Karpas-422 (cell line): ENCODE measurements at places on chromosomes 7 and 10.

DNA sequence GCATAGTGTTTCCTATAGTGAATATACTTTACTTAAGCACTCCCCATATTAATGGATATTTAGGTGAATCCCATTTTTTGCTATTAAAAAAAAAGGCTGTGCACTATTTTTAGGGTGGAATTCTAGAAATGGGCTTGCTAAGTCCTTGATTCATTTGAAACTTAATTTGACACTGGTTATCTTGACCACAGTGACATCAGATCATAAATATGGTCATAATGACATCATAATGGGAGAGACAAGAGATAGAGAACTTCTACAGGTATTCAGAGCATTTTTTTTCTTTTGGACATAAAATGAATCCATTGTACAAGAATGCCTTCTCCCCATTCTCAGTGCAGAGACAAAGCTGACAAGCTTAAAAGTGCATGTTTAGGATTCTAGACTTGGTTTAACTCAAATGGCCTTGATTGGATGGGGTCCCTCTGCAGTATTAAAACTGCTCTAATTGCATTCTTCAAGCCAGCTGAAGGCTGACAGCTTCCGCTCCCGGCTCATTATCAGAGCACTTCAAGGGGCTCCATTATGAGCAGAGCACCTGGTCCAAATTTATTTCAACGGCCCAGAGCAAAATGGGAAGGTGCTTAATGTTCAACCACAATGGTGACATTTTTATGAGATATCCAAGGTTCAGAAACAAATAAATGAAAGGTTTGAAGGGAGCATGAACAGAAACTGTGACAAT, 104.8 kb downstream of the JAZF1 start:
- no peaks in the 10 kb centered on the region for H3K4me1 ChIP-seq
- DNase-seq = no peak
- H3K27ac ChIP-seq = no peak overlapping the region

- DNase-seq = peak; percentile 83
- no peak overlapping the region for H3K27ac ChIP-seq
- H3K27me3 ChIP-seq = no peaks in the 10 kb centered on the region
These were observed 21.3 kb downstream of the TMEM176B start for GRCh38 chr7:150778738-150779301.

GRCh38 chr7:106421181-106421762, 136.5 kb upstream of the NAMPT start:
- H3K36me3 ChIP-seq = no peaks in the 10 kb centered on the region
- H3K27ac ChIP-seq = no peak overlapping the region
- peaks cover 6% of the 10 kb centered on the region for H3K4me1 ChIP-seq
- H3K4me3 ChIP-seq = no peak overlapping the region
- H3K27me3 ChIP-seq = peaks cover 7% of the 10 kb centered on the region; the same call in 1 of the 2 replicates

DNA sequence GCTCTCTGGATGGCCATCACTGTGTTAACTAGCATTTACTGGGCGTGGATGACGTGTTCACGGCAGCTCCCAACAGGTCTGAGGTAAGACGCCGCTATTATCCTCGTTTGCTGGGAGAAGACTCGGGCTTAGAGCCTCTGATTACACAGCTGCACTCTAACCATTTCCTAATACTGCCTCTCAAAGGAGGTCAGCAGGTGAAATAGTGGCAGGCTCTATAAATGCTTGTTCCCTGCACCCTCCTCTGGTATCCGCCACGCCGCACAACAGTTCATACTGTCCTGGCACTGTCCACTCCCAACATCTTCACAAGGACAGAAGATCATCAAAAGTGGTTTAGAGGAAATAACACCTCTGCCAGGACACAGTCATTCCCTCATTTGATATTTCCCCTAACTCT, 28.3 kb downstream of the HIPK2 start:
- H3K27me3 ChIP-seq = no peaks in the 10 kb centered on the region
- no peak for DNase-seq
- no peaks in the 10 kb centered on the region for H3K4me1 ChIP-seq
- no peak overlapping the region for H3K27ac ChIP-seq
- no peaks in the 10 kb centered on the region for H3K36me3 ChIP-seq

DNA sequence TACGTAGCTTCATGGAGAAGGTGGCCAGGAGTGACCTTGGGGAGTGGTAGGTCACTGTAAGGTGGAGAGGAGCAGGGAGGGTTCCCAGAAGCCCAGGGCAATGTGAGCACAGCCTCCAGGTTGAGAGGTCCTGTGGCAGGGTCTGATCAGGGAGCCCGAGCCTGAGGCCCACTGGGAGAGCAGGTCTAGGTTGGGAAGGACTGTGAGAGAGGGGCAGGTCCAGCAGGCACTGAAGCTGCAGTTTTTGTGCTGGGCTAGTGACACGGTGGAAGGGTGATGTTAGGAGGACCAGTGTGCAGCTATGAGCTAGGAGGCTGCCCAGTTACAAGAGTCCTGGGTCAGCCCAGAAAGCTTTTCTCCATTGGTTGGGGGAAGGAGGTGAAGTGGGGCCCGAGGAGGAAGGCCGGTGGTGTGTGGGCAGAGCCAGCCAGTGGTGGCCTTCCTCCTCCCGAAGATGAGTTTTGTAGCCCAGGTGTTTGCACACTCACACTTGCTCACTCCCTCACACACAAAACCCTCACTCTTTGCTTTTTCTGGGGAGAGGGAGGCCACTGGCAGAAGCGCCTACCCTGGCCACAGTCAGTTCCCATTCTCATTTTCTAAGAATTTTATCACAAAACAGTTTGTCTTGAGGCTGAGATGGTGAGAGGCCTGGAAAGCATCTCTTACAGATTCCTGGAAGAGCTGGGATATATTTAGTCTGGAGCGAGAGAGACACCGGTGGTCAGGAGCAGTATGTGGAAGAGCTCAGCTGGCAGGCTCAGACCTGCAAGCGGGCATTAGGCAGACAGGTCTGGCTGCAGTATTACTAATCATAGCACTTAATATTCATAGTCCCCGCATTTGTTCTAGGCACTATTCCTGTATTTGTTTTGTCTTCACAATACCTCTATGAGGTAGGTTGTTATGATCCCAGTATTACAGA, 57.1 kb downstream of the ZNF467 start:
- H3K27me3 ChIP-seq = no peaks in the 10 kb centered on the region
- H3K4me1 ChIP-seq = peaks cover 26% of the 10 kb centered on the region
- no peaks in the 10 kb centered on the region for H3K36me3 ChIP-seq
- DNase-seq = no peak

DNA sequence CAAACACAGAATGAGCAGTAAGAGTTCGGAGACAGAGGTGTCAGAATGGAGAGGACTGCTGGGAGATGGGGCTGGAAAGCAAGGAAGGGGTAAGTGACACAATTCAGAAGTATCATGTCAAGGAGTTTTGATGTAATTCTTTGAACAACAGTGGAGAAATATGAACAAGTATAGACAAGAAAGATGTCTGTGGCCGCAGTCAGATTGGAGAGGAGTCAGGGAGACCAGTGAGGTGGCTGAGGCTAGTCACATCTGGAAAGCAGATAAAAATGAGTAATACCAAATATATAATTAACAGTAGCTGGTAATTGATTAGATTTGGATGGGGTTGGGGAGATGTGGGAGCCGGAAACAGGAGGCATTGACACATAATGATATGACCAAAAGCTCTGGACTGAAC, 540.9 kb downstream of the SUGCT start:
- no peak for DNase-seq
- no peak overlapping the region for H3K27ac ChIP-seq
- H3K27me3 ChIP-seq = no peaks in the 10 kb centered on the region
- H3K36me3 ChIP-seq = no peaks in the 10 kb centered on the region
- no peaks in the 10 kb centered on the region for H3K4me1 ChIP-seq

DNA sequence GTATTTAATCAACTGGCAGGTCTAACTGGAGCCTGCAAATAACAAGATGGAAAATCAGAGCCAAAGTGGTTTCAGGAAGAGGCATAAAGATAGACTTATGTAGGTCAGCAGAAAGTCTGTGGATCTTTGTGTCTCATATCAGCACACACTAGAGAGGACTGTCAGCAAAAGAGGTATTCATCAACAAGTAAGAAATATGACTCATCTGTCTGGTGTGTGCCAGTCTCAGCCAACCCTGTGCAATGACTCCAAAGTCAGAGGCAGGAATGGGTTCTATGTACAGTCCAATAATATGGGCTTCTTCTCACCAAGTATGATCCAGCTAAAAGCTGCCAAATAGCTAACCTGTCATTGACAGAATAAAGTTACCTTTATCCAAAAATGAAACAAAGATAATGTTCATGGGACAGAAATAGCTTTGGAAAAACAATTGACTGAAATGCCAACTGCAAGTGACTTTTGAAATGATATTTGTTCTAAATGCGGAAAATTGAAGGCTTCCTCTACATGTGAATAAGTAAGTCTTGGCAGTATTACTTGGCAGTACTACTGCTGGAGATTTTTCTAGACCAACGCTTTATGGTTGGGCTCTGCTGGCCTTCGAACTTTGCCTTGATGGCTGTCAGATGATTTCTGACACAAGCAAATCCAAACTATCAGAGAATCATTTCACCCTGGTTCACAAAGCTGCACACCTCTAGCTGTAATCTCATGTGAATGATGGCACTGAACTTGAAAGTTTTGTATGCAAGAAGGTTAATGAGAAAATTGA, 272.3 kb upstream of the SEMA3C start:
- no peaks in the 10 kb centered on the region for H3K27me3 ChIP-seq
- no peaks in the 10 kb centered on the region for H3K36me3 ChIP-seq
- no peak overlapping the region for H3K27ac ChIP-seq
- DNase-seq = no peak
- no peaks in the 10 kb centered on the region for H3K4me1 ChIP-seq

DNA sequence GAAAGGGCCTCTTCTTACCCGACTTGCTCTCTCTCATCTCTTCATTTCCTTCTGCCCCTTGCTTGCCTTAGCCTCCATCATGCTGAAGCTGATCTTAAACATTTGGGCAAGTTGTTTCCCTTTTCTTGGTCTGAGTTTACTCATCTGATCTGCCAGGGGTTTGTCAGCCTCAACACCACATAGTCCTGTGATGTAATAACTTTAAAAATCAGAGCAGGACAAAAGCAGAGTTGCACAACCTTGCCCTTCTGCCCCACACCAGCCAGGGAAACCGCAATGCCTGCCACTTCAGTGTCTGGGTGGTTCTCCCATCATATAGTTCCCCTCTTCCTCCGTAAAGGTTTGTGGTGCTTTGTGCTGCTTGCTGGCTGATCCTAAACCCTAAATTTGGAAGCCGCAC, 9.9 kb upstream of the LIPM start:
- no peak overlapping the region for H3K4me3 ChIP-seq
- no peak for DNase-seq
- no peaks in the 10 kb centered on the region for H3K36me3 ChIP-seq
- no peaks in the 10 kb centered on the region for H3K4me1 ChIP-seq
- no peak overlapping the region for H3K27ac ChIP-seq
